ENCODE measurements at places on chromosomes 1 and 21. TPM values are rescaled to one million over a fixed set of nuclear protein-coding genes. Genes with fewer than 3 reads are reported as not detected.

MTARC1 gene
- total RNA-seq, result 4.5 TPM

CFAP45 gene
- 3.2 TPM for total RNA-seq

DNA sequence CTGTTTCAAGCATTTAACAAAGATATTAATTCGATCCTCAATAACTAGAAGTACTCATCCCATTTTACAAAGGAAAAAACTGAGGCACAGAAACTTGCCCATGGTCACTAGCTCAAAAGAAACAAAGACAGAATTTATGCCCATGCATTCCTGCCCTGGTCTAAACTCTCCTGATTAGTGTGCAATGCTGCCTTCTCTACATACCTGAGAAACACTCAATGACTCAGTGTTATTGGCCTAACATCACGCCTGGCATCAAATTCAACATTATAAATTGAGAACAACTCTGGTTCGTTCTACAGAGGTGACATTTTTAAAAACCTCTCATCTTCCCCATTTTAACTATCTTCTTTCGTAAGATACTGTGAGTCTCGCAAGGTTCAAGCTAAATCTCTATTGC is 5.2 kb downstream of the APP start:
- no peak for DNase-seq
- H3K4me3 ChIP-seq, result no peak overlapping the region
- H3K4me1 ChIP-seq, result peaks cover 24% of the 10 kb centered on the region
- no peaks in the 10 kb centered on the region for H3K27me3 ChIP-seq

GRCh38 chr1:29136391-29136915 is 12.8 kb upstream of the TMEM200B start:
- no peak overlapping the region for H3K4me3 ChIP-seq
- peaks cover 3% of the 10 kb centered on the region for H3K4me1 ChIP-seq
- no peak overlapping the region for H3K27ac ChIP-seq
- DNase-seq, result peak; percentile 69
- H3K27me3 ChIP-seq, result peaks cover 2% of the 10 kb centered on the region
- H3K36me3 ChIP-seq, result no peaks in the 10 kb centered on the region

ACTA1 gene
- 16.2 TPM for total RNA-seq

Measured in astrocyte (in vitro differentiated cells and primary cell).